Aorta (tissue), 5 donors: ENCODE measurements at places on chromosomes 13 and 19. TPM values are rescaled to one million over a fixed set of nuclear protein-coding genes. Genes with fewer than 3 reads are reported as not detected.

ZNF208 gene
- 12.6 TPM for total RNA-seq

KLF1 gene
- not detected for total RNA-seq

GMIP gene
- 14.9 TPM for total RNA-seq

RXFP2 gene
- total RNA-seq = not detected

EMP3 gene
- 107 TPM for total RNA-seq

CD37 gene
- total RNA-seq = 40.1 TPM

PRDX2 gene
- total RNA-seq = 118 TPM

CASP14 gene
- not detected for total RNA-seq

DNA sequence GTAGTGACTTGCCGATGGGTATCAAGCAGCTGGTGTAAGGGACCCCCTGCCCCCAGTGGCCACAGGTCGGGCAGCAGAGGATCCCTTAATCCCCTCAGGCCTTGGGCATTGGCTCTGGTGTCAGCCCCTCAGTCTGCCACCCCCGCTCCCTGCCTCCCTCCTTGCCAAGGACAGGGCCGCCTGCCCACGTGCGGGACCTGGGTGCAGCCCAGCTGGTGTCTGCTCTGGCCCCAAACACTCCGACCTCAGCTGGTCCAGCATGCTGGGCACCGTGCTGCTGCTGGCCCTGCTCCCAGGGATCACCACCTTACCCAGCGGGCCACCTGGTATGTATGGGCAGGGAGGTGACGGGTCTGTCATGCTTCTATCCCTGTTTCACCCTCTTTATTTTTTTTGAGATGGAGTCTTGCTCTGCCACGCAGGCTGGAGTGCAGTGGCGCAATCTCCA lies at the start of gene TGFBR3L:
TGFBR3L (plus strand) TSS at position 233 of the 448 bp plus-strand sequence.
- H3K27ac ChIP-seq = no peak within 1 kb of the TSS
- no peak within 1 kb of the TSS for H3K4me3 ChIP-seq
- no peaks in the 10 kb centered on the region for H3K4me1 ChIP-seq
- DNase-seq = no peak

DNA sequence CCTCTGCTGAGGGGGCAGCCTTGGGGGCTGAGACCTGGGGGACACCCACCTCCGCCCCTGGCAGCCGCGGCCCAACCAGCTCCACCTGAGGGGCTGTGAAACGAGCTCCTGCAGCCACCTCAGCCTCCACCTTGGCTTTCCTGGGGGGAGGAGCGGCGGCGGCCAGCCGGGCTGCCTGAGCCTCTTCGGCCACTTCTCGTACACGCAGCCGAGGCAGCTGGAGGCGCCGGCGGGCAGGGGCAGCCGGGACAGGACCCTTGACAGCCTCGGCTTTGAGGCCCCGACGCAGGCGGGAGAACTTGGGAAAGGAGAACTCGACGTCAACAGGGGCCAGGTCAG lies 7.6 kb upstream of the HIPK4 start:
- H3K36me3 ChIP-seq = no peaks in the 10 kb centered on the region
- no peak for DNase-seq
- H3K4me1 ChIP-seq = no peaks in the 10 kb centered on the region
- no peak overlapping the region for H3K4me3 ChIP-seq
- no peak overlapping the region for H3K27ac ChIP-seq

- no peak overlapping the region for H3K4me3 ChIP-seq
- H3K27me3 ChIP-seq = no peaks in the 10 kb centered on the region
- H3K27ac ChIP-seq = no peak overlapping the region
These were observed 583.0 kb upstream of the ATXN8OS start for GRCh38 chr13:69524459-69525150.

DNA sequence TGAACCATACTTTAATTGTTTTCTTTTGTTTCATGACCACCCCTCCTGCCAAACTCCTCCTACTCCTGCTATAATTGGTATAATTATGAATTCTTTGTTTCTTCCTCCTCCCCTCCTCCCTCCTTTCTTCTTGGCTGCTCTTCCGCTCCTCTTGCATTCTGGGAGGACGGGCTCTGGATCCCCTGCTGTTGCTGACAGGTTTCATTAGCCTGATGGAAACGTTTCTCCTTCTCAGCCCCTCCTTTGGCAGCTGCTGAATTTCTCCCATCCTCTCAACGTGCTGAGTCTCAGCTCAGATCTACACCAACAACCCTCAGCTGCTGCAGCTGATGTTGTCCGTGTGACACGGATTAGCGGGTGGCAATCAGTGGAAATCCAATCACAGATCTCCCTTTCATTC lies 97.1 kb upstream of the UBAC2 start:
- no peaks in the 10 kb centered on the region for H3K4me1 ChIP-seq
- H3K27ac ChIP-seq = no peak overlapping the region
- no peaks in the 10 kb centered on the region for H3K36me3 ChIP-seq
- DNase-seq = no peak
- H3K4me3 ChIP-seq = no peak overlapping the region

GRCh38 chr13:27556109-27556508 lies 64.2 kb downstream of the LNX2 start:
- H3K36me3 ChIP-seq = peaks cover 2% of the 10 kb centered on the region
- no peak overlapping the region for H3K4me3 ChIP-seq
- no peaks in the 10 kb centered on the region for H3K4me1 ChIP-seq
- no peak overlapping the region for H3K27ac ChIP-seq
- no peaks in the 10 kb centered on the region for H3K27me3 ChIP-seq
- DNase-seq = peak; percentile 73

DNA sequence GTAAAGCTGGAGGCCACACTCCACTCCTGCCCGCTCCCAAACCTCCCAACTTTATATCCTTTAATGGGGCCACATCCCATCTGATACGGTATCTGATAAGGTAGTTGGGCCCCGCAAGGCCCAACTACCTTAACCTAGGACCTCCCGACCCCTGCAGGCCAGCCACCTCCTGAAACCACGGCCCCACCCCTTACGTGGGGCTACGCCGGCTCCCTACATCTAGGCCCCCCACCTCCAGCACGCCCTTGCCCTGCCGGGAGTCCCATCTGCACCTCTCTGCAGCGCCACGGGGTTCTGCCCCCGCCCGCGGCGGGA lies 2.2 kb downstream of the IGFLR1 start:
- peak overlapping the region; percentile 32 for H3K4me3 ChIP-seq
- peaks cover 5% of the 10 kb centered on the region for H3K36me3 ChIP-seq
- H3K27me3 ChIP-seq = no peaks in the 10 kb centered on the region
- no peak for DNase-seq

- no peaks in the 10 kb centered on the region for H3K36me3 ChIP-seq
- DNase-seq = peak; percentile 97
- no peaks in the 10 kb centered on the region for H3K27me3 ChIP-seq
- H3K4me1 ChIP-seq = no peaks in the 10 kb centered on the region
These were observed 18.2 kb downstream of the LSM4 start for GRCh38 chr19:18304458-18305310.

- H3K4me3 ChIP-seq = no peak overlapping the region
- DNase-seq = no peak
- H3K36me3 ChIP-seq = no peaks in the 10 kb centered on the region
- H3K4me1 ChIP-seq = no peaks in the 10 kb centered on the region
- no peaks in the 10 kb centered on the region for H3K27me3 ChIP-seq
- H3K27ac ChIP-seq = no peak overlapping the region
These were observed 172.0 kb downstream of the DLEU7 start for GRCh38 chr13:50671497-50671850.

GRCh38 chr13:99356262-99357091 lies 49.3 kb upstream of the GPR183 start:
- H3K4me1 ChIP-seq = no peaks in the 10 kb centered on the region
- no peak overlapping the region for H3K27ac ChIP-seq
- no peak overlapping the region for H3K4me3 ChIP-seq
- H3K36me3 ChIP-seq = no peaks in the 10 kb centered on the region
- DNase-seq = no peak
- no peaks in the 10 kb centered on the region for H3K27me3 ChIP-seq

- H3K4me1 ChIP-seq = no peaks in the 10 kb centered on the region
- no peaks in the 10 kb centered on the region for H3K36me3 ChIP-seq
- no peak for DNase-seq
- no peak overlapping the region for H3K4me3 ChIP-seq
- no peak overlapping the region for H3K27ac ChIP-seq
- no peaks in the 10 kb centered on the region for H3K27me3 ChIP-seq
These were observed 256.1 kb downstream of the FGF14 start for GRCh38 chr13:102145750-102146149.

DNA sequence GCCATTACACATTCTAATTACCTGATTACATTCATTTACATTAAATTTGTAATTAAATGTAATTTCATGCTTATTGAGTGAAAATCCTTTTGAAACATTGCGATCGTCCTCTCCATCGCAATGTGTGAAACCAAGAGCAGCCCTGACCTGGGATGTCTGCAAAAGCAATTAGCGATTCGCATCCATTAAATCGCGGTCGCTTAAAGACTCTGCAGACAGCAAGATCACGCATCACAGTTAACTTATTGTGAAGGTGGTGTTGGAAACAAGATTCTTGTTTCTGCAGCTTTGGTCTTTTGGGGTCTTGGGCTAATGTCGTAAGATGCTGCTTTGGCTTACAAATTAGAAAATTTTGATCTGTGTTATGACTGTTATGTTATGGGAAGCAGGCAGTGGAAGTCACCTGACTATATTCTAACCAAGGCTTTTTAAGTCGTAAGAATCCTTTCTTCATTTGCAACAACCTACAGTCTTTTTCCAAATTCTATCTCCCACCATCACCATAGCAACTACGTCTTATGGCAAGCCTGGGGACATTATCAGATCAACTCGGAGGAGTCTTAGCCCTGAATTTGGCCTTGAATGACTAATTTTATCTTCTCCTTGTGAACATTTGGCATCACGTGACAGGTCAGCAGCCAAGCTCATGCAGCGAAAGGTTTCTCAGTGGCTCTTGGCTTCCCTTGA lies 142.8 kb upstream of the SOX1 start:
- H3K4me3 ChIP-seq = no peak overlapping the region
- H3K4me1 ChIP-seq = no peaks in the 10 kb centered on the region
- H3K36me3 ChIP-seq = no peaks in the 10 kb centered on the region
- no peak for DNase-seq
- H3K27ac ChIP-seq = no peak overlapping the region

GRCh38 chr19:16875584-16876555 lies 12.9 kb upstream of the F2RL3 start:
- peaks cover 4% of the 10 kb centered on the region for H3K36me3 ChIP-seq
- H3K4me1 ChIP-seq = no peaks in the 10 kb centered on the region
- H3K27me3 ChIP-seq = no peaks in the 10 kb centered on the region
- H3K4me3 ChIP-seq = no peak overlapping the region
- no peak overlapping the region for H3K27ac ChIP-seq
- DNase-seq = no peak

DNA sequence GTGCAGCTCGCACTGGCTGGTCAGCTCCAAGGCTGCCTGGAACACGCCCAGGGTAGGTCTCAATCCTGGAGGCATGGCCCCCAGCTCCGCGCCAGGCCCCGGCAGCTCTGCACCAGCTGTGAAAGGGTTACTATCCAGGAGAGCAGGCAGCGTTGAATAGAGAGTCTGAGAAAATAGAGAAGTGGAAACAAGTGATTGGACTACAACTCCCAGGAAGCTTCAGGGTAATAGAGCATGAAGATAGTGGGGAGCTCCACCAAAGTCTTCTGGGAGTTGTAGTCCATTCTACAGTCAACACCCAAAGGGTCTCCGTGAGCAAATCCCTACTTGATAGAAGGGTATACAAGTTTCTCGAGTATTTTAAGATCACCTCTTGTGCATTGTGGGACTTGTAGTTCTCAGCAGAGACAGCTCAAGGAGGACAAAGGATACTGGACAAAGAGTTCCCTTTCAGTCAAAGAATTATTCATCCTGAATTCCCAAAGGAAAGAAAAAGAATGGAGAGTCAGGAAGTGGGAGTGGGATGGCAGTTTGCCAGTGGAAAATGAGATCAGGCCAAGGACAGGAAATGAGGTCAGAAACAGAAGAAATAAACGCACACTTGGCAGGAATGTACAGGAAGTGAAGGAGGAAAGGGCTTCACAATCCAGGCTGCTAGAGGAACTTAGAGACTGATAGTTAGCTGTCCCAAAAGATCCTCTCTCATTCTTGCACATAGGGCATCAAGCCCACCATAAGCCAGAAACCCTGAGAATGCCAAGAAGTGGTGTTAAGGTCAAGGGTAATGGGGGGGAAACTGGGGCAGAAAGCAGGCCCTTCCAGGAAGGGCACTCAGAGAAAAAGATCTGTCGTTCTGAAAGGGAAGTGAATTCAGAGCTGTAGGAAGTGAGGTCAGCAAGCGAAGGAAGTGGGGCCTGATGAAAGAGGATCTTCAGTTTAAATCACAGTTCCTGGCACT lies 5.5 kb upstream of the MAMSTR start:
- no peak overlapping the region for H3K4me3 ChIP-seq
- peak overlapping the region; percentile 25 for H3K27ac ChIP-seq
- H3K27me3 ChIP-seq = no peaks in the 10 kb centered on the region

GRCh38 chr19:17527326-17527725 lies 15.9 kb downstream of the PGLS start:
- no peaks in the 10 kb centered on the region for H3K4me1 ChIP-seq
- H3K27ac ChIP-seq = no peak overlapping the region
- no peaks in the 10 kb centered on the region for H3K36me3 ChIP-seq
- no peak overlapping the region for H3K4me3 ChIP-seq

DNA sequence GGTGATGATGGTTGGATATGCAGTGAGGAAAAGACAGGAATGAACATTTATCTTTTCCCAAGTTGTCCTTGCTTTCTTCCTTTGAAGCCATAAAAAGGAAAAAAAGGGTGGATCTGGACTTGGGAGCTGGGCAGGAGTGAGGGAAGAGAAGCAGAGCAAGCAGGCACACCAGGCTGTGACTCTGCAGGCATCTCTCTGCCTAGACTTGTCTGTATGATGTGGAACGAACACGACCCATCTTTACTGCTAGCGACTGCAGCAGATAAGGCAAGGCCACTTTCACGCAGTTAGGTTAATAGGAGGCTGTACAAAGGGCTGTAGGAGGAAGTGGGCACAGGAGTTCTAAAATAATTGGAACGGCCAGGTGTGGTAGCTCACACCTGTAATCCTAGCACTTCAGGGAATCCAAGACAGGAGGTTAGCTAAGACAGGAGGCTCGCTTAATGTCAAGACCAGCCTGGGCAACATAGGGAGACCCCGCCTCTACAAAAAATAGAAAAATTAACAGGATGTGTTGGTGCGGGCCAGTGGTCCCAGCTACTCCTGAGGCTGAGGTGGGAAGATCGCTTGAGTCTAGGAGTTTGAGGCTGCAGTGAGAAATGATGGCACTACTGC lies 961 bp upstream of the URI1 start:
- no peaks in the 10 kb centered on the region for H3K36me3 ChIP-seq
- H3K27me3 ChIP-seq = no peaks in the 10 kb centered on the region
- H3K4me3 ChIP-seq = no peak overlapping the region
- no peaks in the 10 kb centered on the region for H3K4me1 ChIP-seq
- H3K27ac ChIP-seq = no peak overlapping the region
- no peak for DNase-seq

DNA sequence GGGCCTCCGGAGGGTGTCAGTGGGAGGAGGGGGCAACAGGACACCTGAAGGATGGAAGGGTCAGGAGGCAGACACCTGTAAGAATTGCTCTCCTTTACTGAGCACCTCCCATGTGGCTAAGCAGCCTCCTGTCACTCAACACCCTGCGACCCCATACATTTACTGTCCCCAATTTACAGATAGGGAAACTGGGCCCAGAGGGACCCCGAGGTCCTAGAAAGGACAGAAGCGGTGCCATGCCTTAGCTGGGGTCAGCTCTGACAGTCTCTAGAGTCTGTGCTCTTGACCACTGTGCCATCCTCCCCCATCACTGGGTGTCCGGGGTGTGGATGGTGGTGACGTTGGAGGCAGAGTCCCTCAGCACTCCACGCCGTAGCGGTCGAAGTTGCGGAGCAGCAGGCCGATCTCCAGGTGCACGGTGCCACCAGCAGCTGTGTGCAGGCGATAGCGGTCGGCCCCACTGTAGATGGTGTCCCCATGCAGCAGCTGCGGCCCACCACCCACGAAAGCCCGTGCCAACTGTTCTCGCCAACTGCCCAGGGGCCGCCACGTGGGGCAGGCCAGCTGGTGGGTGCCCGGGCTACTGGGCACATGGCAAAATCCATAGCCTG lies 726 bp upstream of the TGFB1 start:
- DNase-seq = peak; percentile 83
- no peaks in the 10 kb centered on the region for H3K27me3 ChIP-seq
- no peaks in the 10 kb centered on the region for H3K36me3 ChIP-seq
- H3K27ac ChIP-seq = no peak overlapping the region
- no peak overlapping the region for H3K4me3 ChIP-seq
